ENCODE measurements at places on chromosomes 7 and 10. TPM values are rescaled to one million over a fixed set of nuclear protein-coding genes. Genes with fewer than 3 reads are reported as not detected.

INTS15 gene
- total RNA-seq = 30.7 TPM

GOLGA7B gene
- total RNA-seq = not detected

ANKRD1 gene
- total RNA-seq = 0.22 TPM

PITX3 gene
- total RNA-seq = not detected

CRHR2 gene
- not detected for total RNA-seq

DNA sequence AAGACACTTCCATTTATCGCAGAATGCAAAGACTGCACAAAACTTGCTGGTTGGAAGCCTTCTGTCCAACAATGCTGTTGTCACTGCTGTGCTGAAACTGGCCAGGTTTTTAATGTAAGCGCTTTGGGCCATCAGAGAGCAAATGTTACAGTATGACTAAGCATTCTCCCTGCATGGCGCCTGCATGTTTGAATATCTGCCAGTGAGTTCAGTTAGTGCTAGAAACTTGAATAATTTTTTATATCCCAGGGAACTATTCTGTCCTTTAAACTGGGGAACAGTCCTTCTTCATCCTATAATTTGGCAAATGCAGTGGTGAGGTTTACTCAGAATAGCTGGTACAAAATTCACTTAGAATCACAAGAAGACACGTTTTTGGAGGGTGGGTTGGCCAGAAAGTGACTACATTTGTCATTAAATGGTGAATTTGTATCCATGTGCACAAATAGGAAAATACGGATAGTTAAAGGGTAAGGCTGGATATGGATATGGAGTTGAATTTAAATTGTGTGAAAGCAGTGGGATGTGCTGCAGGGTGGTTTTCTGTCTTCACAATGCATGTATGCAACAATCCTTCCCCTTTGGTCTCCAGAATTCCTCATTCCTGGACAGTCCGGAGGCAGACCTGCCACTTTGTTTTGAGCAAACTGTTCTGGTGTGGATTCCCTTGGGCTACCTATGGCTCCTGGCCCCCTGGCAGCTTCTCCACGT is 1.7 kb downstream of the ABCC2 start:
- DNase-seq = no peak

GRCh38 chr10:24901686-24902399 is 50.6 kb downstream of the PRTFDC1 start:
- no peak for DNase-seq

- DNase-seq = no peak
Measured at GRCh38 chr7:90574820-90575187, 21.3 kb upstream of the CDK14 start.

DNA sequence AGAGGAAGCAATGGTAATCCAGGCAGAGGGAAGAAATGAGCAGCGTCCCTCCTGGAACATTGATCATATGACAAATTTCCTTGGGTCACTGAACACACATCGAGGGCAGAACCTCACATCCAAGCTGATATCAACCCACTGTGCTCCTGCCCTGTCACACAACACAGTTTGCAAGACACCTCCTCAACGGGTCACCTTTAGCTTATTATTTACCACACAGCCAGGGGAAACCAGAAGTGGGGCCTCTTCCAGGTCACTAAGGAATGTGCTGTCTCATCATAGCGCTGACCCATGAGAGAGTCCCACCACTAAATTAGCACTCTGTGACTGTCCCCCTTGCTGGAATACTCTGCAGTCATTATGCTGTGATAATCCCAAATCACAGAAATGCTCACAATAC is 69.7 kb upstream of the PPP1R3C start:
- DNase-seq = no peak

DNA sequence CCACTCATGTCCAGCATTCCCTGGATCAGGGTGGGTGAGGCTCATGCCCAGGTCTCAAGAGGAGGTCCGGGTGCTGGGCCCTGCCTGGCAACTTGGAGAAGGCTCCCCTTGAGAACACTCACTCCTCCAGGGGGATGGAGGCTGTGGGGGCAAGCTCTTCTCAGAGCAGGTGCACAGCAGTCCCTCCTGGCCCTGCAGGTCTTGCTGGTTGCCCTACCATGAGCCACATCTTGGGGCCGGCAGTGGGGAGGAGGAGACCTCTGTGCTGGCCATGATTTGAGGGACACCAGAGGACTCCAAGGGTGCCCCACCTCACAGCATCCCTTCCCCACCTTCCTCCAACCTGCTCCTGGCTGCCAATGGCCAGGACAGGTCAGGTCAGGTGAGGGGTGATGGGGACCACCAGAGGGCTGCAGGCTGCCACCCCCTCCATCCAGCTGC is 87.4 kb upstream of the RET start:
- DNase-seq = peak; percentile 36

DNA sequence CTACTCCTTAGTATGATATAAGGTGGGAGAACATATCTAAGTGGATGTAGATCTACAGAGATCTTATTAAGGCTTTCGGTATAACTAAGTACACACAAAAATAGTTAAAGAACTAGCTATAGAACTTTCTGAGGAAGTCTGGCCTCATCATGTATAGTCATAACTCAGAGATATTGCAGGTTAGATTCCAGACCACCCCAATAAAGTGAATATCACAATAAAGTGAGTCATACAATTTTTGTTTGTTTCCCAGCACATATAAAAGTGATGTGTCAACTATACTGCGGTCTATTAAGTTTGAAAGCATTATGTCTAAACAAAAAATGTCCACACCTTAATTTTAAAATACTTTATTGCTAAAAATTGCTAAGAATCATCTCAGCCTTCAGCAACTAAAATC is 24.7 kb upstream of the SEMA3A start:
- DNase-seq = no peak

DNA sequence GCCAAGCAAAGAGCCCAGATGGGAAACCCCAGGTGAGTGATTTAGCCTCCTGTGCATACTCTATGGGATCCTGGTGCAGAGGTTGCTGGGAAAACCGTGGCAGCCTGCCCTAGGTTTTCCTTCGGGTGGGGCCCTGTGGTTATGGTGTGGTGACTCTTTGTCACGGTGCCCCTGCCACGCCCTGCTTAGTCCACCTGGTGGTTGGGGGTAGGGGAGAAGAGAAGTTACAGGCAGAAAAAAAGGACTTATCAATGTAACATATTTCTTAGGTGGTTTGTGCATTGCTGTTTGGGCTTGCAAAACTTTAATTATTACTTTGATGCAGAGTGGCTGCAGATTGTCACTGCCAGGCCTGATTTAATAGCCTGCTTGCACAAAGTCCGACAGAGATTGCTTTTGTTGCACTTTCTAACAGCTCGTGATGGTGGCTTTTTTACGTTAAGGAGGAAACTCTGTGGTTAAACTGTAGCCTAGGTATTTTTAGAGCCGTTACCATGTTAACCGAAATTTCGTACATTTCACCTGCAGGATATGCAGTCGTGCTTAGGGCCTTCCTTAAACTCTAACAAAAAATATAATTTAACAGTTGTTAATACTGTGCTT is 197.4 kb downstream of the RNLS start:
- DNase-seq = no peak

- no peak for DNase-seq
Measured at GRCh38 chr7:96910486-96910885, 94.9 kb upstream of the DLX6 start.

DNA sequence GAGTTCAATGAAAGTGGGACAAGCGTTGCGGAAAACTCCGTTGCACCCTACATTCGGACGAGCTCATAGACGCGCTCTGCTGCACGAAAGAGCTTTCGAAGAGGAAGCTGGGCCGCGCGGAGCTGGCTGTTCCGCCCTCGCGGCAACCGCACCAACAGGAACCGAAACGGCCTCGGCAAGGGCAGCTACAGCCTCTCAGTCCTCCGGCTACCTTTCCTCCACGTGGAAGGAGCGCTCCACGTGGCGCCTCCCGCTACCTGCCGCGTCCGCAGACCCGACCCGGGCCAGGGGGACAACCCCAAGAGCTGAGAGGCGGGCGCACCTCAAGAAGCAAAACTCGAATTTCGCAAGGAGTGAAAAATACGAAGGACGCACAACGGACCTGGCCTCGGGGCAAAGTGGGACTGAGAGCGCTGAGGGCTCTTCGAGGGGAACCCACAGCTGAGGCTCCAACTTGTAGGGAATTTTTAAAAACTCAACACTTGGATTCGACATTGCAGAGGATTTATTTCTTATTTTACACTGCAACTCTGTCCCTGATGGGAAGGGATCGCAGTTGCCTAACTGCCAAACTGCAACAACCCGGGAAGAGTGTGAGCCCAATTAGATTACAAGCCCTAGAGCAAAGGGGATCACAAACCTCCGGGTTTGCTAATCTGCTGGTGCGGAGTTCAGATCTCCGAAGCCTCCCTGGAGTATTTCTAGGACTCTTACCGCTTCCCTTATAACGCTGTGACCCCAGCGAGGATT is 1.4 kb downstream of the HPSE2 start:
- peak; percentile 70 for DNase-seq

- DNase-seq = no peak
Measured at GRCh38 chr7:48074204-48074654, 14.8 kb upstream of the UPP1 start.

- DNase-seq = no peak
Measured at GRCh38 chr7:141660259-141660658, 41.7 kb downstream of the DENND11 start.

DNA sequence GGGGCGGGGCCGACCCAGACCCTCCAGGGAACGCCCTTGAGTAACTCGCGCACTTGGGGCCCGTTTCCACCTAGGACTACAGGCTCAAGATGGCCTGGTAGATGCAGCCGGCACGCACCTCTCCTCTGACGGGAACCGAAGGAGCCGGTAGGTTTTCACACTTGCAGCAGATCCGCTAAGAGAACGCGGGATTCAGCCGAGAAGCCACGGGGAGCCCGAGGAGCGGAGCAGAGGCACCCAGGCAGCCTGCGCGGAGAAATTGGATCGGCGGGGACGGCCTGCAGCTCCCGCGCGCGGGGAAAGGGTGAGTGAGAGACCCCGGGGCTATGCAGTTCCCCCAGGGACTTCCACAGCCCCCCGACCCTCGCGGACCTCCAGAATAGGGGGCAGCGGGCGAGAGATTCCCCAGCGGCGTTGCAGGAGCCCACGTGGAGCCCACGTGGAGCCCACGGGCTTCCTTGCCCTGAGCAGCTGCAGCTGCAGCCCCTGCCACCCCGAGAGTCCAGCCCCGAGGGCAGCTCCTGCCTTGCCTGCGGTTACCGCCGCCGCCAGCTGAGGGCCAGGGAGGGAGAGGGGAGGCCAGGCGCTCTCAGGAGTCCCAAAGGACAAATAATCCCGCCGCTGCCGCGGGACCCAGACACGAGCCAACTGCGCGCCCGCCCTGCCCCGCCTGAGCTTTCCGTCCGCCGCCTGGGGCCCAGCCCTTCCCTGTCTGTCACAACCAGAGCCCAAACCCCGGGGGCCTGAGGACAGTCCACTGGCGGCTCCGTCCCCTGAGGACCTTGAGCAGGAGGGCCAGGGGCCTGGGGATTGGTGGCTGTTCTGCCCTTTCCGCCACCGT is 13.1 kb downstream of the IFT22 start:
- peak; percentile 93 for DNase-seq

DNA sequence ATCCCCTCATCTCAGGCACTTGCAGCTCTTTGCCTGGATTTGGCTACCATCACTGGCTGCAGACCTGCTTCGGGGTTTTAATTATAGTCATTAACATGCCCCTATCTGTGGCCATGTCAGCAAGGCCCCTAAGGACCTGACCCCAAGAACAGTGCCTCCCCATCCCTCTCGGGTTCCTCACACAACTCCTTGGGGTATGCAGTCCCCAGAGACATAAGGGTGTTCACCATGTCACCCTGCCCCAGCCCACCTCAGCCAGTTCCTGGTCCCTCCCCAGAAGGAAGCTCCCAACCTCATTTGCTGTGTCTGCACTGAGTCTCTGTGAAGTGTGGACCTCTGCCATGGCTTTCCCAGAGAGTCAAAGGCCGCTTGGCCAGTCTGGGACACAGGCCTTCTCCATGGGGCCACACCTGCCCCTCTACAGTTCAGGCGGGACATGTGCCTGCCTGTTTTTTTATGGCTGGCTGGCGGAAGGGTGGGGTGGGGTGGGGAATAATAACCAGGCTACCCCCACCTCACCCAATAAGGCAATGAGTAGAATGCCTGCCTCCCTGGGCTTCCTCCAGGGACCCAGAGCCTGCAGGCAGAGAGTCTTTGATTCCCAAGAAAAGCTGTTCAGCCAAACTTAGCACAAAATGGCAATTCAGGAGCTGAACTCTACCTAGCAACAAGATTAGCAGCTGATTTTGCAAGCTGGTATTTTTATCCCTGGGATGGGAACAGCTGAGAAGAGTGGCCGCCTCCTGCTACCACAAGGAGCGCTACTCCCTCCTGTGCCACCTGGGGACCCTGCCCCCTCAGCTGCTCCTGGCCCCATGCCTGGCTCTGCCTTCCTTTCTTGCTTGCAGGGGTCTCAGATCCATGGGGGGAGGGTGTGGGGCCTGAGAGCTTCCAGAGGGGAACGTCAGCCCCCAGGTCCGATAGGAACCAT is 23.7 kb upstream of the CAMK2B start:
- peak; percentile 72 for DNase-seq

DNA sequence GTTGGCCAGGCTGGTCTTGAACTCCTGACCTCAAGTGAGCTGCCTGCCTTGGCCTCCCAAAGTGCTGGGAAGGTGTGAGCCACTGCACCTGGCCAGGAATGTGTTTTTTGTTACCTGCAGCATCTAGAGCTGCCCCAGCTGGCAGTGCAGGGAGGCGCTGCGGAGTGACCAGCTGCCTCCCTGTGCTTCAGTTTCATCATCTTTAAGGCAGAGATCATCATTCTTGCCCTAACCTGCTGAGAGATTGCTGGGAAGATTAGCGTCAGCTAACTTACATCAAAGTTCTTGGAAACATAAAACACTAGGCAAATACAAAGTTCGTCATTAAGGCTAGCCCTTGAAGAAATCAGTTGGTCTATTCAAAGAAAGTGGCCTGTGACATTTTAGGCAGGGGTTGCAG is 2.3 kb downstream of the ZNF282 start:
- DNase-seq = no peak

DNA sequence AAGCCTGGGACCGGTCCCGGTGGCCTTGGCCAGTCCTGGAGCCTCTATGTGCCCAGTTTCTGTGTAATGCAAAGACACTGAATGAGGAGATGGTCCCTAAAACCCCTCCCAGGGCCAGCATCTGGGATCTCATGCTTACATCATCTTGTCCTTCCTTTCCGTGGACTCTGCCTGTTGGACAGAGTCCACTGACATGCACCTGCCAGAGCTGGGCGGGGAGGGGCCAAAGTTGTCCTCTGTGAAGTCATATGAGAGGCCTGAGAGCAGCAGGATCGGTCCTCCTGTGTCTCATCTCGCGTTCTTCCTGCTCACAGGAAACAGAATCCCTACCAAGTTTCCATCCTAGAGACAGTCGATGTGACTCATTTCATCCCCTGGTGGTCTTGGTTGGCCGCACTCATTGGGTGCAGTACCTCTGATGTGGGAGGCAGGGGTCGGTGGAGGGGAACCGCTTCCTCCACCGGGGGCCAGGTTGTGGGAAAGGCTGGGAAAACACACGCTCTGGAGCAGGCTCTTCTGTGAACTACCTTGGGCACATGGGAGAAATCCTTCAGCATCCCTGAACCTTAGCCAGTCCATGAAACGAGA is 389.6 kb upstream of the PODXL start:
- DNase-seq = peak; percentile 47

- no peak for DNase-seq
Measured at GRCh38 chr7:98698976-98699375, 81.9 kb downstream of the NPTX2 start.

Measured in H7 (cell line).